ENCODE measurements at places on chromosomes 3 and 15.

- DNase-seq = no peak
These were observed 47.1 kb downstream of the IDH2 start for GRCh38 chr15:90055182-90055581.

GRCh38 chr15:69955240-69955894 is 142.3 kb downstream of the TLE3 start:
- DNase-seq = no peak

DNA sequence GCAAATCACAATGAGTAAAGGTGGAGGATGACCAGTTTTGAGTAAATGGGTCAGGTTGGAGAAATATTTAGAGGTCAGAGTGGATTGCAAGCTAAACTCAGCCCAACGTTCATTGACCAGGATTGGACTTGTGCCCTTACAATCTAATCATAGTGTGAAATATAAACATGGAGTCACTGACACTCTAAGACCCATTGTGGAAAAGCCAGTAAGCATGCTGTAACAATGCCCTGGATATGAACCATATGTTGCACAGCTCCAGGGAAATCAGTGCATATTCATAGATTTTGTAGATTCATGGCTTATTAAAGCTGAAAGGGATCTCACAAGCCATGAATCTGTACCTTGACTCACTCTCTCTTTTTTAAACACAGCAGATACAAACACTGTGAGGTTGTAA is 660.2 kb upstream of the LMCD1 start:
- no peak for DNase-seq

DNA sequence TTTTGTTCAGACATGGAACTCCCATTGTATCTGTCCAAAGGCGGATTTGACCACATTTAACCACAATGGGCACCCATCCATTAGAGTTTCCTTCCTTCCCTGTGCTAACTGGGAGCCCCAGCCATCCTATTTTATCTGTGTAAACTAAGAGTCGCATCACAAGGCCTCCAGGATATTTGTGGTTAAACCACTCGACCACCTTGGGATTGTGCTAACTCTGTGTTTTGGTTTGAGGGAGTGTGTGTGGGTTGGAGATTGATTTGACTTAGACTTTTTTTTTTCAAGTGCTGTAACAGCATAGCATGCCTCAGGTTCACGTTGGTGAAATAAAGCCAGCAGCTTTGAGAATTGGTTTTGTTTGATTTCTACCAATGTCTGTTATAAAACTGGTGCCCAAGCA is 100.4 kb upstream of the TP63 start:
- peak; percentile 7 for DNase-seq

GRCh38 chr3:53422954-53423698 is 71.3 kb upstream of the CACNA1D start:
- DNase-seq = no peak

- DNase-seq = no peak
These were observed 77.2 kb downstream of the PPP2R3A start for GRCh38 chr3:136042608-136043221.
